Islet precursor cell (in vitro differentiated cells): ENCODE measurements at places on chromosomes 13 and 19.

- no peak for DNase-seq
Measured at GRCh38 chr13:38514575-38514974, 164.9 kb downstream of the UFM1 start.

DNA sequence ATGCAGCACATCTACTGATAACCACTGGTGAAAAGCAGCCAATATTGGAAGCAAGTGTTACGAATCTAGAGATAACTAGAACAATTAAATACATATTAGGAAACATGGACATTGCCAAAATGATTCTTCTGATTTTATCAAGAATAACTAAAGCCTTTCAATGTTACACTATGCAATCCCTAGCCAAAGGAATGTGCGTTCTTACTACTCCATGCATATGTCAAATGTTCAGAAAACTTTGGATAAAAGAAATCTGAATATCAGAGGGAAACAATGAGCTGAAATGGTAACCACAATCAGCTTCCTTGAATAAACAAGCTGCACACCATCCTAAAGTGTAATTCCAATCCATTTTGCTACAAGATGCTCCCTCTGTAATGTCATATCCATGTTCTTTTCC, 951 bp upstream of the POSTN start:
- no peak for DNase-seq

- no peak for DNase-seq
Measured at GRCh38 chr19:377801-378581, 31.0 kb downstream of the C2CD4C start.

DNA sequence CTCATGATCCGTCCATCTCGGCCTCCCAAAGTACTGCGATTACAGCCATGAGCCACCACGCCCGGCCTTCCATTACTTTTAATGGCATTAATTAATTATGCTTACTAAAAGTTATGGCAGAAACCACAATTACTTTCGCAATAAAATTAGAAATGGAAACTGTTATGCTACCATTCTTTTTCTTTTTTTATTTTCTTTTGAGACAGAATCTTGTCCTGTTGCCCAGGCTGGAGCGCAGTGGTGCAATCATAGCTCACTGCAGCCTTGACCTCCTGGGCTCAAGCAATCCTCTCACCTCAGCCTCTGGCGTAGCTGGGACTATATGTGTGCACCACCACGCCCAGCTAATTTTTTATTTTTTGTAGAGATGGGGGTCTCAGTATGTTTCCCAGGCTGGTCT, 4.6 kb upstream of the BST2 start:
- no peak for DNase-seq

DNA sequence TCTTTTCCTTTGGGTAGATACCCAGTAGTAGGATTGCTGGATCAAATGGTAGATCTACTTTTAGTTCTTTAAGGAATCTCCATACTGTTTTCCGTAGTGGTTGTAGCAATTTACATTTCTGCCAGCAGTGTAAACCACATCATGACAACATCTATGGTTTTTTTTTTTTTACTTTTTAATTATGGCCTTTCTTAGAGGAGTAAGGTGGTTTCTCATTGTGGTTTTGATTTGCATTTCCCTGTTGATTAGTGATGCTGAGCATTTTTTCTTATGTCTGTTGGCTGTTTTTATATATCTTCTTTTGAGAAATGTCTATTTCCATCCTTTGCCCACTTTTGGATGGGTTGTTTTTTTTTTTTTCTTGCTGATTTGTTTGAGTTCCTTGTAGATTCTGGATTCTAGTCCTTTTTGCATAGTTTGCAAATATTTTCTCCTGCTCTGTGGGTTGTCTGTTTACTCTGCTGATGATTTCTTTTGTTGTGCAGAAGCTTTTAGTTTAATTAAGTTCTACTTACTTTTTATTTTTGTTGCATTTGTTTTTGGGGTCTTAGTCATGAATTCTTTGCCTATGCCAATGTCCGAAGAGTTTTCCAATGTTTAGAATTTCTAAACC, 38.8 kb downstream of the TDRD3 start:
- DNase-seq, result no peak

DNA sequence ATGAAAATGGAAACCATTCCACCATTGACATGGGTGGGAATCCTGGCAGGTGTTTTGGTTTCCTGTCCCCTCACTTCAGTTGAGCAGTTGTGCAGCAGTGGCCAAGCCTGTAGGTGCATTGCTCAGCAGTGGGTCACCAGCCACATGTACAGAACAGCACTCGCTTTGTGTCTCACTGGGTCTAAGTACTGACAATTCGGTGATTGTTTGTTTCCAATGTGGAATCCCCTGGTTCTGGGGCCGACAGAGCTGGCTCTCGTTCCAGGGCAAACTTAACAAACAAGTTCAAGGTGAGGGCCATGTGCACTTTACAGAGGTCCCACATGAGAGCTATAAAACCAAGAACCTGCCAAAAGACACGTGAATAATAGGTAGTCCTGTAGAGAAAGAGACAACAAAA, 54.1 kb upstream of the SPATA13 start:
- DNase-seq, result no peak

DNA sequence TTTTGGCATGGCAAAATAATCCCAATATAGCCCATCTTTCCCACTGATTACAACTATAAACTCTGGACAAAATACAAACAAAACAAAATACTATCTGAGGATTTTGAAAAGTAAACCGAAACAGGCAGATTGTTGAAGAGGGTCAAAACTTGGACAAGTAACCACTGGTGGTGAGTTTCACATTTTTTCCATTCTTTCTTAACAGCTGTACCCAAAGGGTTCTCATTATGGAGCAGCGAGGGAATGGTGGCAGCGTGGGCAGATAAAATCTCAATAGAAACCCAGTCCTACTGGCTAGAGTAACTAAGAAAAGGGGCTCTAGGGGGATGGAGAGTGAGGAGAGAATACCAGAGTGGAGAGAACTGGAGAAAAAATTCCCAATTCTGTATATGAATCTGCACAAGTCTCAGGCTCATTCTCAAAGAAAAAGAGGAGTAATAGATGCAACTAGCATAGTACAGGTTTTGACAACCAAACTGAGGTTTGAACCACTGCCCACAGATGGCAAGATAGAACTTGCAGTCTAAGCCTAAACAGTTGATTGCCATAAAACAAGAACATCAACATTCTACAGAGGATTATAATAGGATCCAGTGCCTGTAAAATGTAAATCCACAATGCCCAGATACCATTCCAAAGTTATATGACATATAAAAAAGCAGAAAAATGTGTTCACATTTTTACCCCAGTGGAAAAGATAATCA, 284.5 kb downstream of the KCNRG start:
- DNase-seq, result no peak

DNA sequence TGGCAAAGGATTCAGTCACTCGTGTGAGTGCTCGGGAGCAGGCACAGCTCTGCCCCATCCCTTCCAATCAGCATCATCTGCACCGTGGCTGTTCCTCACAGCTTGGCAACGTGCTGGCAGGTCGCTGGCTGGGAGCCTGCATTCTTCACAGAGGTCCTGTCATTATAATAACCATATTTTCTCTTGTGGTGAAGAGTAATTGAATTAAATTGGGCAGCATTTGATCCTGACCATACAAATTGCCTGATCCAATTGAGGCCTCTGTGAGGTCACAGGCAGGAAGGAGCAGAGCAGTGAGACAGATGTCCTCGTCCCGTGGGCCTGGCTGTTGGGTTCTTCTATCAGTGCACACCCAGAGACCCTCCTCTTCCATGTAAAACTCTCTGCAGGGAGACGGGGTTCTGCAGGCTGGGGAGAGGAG, 407.8 kb downstream of the COG6 start:
- DNase-seq, result no peak

- DNase-seq, result no peak
Measured at GRCh38 chr19:38247126-38247525, 9.0 kb downstream of the PPP1R14A start.

- no peak for DNase-seq
Measured at GRCh38 chr13:39510316-39510695, 92.7 kb downstream of the LHFPL6 start.

- DNase-seq, result no peak
Measured at GRCh38 chr13:104014803-104015645, 948.8 kb upstream of the SLC10A2 start.

- no peak for DNase-seq
Measured at GRCh38 chr13:48594096-48594815, 59.5 kb upstream of the CYSLTR2 start.

DNA sequence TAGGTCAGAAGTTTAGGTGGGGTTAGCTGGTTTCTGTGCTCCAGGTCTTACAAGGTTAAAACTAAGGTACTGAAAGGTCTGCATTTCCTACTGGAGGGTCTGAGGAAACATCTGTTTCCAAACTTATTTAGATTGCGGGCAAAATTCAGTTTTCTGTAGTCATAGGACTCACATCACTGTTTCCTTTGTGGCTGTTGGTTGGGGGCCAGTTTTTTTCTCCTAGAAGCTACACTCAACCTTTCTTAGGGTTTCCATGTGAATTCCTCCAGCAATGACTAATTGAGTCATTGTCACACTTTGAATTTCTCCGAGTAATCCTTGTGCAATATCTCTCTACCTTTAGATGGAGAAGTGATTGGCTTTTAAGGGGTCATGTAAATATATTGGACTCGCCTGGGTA, 773.4 kb upstream of the SLITRK1 start:
- DNase-seq, result no peak

DNA sequence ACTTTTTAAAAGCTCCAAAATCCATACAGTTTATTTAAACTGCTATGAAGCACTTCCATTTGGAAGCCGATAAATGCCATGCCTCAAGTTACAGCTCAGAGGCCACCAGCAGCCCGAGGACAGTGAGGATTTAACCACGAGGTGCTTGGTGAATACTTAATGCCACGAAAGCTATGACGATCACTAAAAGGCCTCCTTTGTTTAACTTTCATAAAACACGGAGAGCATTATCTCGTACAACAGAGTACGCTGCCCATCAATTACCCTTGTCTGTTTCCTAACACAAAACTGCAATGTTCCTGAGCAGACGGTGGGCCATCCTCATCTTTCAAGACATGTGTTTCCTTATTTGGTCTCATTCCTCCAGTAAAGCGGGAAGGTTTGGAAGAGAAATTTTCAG, 58.4 kb downstream of the PEPD start:
- DNase-seq, result peak; percentile 40

DNA sequence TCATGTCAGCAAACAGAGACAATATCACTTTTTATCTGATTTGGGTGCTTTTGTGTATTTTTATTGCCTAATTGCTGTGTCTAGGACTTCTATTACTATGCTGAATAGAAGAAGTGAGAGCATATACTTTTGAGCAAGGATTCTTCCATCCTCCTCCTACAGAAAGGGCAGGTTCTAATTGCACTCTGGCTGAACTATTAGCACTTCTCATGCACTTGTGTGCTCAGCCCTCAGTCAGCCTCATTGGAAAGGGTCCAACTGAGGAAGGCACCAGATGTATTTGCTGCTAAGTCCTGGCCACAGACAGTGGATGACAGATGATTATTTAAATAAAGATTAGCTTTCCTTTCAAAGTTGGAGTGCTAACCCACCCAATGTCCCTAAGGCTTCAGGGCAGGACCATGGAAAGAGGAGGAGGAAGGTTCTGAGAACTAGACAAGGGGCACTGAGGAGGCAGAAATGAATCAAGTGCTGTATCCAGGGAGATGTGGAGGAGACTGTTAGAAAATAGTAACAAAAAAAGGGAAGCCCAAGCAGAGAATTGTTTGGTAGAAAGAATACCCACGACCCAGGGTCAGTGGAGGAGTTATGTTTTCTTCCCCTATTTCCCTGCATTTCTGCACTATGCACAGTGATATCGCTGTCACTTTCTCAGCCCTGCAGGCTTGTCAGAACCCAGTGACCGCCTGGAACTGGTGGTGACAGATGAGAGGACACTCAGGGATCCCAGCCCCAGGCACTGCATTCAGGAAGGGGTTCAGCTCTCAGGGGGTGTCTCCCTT, 8.0 kb downstream of the LILRB4 start:
- no peak for DNase-seq

DNA sequence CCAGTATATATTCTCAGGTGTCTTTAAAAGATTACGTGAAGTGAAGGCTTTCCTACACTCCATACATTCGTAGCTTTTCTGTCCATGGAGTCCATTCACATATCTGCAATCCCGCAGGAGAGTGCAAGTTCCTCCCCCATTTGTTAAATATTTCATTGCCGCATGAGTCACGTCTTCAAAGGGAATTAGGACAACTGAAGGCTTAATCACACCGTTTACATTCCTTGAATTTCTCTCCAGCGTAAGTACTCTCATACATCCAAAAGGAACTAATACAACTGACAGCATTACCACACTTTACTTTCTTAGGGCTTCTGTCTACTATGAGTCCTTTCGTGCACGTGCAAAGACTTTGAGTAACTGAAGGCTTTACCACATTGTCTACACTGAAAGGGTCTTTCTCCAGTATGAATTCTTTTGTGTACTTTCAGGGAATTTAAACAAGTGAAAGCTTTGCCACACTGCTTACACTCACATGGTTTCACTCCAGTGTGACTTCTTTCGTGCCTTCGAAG, 29.0 kb upstream of the ZNF564 start:
- no peak for DNase-seq

DNA sequence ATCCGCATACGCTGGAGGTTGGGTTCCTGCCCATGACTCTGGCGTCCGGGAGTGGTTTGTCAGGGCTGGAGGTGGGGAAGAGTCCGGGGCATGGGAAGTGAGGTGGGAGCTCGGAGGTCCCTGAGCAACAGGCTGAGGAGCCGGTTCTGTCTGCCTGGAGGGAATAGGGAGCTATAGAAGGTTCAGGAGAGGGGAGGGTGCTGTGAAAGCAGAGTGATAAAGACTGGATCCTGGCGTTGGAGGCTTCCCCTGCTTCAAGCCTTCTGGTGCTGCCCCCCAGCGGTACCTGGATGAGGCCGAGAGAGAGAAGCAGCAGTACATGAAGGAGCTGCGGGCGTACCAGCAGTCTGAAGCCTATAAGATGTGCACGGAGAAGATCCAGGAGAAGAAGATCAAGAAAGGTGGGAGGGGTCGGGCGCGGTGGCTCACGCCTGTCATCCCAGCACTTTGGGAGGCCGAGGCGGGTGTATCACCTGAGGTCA, 2.6 kb downstream of the HMG20B start:
- DNase-seq, result peak; percentile 89

DNA sequence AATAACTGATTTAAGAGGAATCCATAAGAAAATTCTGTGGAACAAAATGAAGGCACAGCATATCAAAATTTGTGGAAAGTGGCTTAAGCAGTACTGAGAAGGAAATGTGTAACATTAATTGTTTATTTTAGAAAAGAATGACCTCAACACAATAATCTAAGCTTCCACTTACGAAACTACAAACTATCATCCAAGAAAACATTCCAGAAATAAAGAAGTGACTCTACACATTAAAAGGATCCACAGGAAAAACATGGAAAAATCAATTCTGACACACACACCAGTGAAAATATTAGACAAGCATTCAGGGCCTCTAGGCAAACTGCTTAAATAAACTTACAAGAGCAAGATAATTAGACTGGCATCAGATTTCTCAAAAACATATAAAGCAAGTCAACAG, 14.0 kb downstream of the EXOSC8 start:
- no peak for DNase-seq

DNA sequence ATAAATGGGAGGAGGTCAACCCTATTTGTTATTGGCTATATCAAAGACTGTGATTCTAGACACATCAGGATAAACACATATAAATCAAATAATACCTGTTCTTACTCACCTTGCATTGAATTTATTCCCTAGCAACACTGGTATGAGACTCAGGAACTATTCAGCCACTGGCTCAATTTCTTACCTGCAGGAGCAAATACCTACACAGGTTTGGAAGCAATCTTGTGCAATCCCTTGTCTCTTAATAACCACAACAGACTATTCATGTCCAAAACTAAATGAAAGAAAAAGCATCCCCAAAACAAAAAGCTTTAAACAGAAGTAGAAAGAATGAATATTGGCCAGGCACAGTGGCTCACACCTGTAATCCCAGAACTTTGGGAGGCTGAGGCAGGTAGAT, 55.5 kb downstream of the TBC1D4 start:
- no peak for DNase-seq
